ENCODE measurements at places on chromosomes 12 and 14.
A peak's percentile ranks its signal among the peaks of the same experiment; 100 is the strongest.

DNA sequence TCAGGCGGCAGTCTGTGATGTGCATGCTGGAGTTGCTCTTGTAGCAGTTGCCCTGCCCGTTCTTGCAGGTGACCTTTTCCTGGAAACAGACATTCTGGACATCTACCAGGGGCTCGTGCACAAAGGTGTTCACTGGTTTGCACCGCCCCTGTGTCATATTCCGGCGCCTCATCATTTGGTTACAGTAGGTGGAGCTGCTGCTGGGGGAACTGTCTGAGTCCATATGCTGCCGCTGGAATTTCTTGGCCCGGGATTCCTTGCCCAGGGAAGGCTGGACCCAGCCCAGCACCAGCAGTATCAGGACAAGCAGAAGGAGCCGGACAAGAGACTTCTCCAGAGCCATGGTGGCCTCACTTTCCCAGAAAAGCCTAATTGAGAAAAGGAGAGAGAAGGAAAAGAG lies 918 bp downstream of the RNASE1 start:
- DNase-seq, result no peak

DNA sequence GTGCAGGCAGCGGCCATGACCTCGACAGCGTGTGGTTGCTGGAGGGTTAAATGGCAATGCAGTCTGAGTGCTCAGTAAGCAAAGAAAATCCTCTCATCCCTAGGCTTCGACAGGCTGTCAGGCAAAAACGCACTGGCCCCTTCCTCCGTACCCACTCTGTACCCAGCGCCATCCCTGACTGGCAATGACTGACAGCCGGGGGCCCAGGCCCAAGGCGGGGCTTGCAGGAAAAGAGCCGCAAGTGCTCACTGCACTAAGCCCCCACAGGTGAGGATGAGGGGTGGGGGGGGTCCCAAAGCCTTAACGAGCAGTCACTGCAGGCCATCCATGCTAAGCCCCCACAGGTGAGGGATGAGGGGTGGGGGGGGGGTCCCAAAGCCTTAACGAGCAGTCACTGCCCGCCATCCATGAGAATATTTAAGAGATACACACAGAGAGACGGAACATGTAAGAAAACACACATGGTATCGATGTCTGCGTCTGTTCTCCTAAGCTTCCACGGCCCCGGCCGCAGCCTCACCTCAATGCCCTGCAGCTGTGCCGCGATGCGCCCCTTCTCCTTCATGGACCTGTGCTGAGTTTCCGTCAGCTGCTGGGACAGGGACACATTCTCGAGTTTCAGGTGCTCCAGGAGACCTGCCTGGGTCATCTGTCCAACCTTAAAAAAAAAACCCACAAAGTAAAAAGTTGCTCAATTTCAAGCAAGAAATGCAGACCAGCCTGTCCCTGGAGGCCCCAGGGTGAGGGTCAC lies 30.7 kb downstream of the GOLGA3 start:
- DNase-seq, result no peak

DNA sequence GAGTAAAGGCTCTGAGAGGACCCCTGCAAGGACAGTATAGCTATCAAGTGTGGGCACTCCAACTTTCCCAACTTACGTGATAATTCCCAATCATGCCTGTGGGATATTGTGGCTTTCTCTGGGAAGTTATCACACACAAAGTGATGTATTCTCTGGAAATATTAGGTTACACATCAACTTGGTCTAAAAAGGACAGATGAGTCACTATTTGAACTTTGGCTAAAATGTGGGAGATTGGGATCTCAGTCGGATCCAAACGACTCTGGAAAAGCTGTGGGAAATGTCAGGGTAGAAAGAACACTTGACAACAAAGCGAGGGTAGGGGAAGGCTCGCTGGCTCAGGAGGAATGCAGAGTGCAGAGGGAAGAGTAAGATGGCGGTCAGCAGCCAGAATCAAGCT lies 1048.9 kb downstream of the BCL11B start:
- no peak for DNase-seq

GRCh38 chr14:64502456-64502855 lies 1.2 kb downstream of the ZBTB25 start:
- DNase-seq, result no peak

- DNase-seq, result no peak
Measured at GRCh38 chr12:49933796-49934195, 16.7 kb upstream of the AQP2 start.

GRCh38 chr12:108214486-108214885 lies 85.4 kb downstream of the WSCD2 start:
- peak; percentile 38 for DNase-seq

- no peak for DNase-seq
Measured at GRCh38 chr12:22481547-22482104, 62.7 kb downstream of the C2CD5 start.

DNA sequence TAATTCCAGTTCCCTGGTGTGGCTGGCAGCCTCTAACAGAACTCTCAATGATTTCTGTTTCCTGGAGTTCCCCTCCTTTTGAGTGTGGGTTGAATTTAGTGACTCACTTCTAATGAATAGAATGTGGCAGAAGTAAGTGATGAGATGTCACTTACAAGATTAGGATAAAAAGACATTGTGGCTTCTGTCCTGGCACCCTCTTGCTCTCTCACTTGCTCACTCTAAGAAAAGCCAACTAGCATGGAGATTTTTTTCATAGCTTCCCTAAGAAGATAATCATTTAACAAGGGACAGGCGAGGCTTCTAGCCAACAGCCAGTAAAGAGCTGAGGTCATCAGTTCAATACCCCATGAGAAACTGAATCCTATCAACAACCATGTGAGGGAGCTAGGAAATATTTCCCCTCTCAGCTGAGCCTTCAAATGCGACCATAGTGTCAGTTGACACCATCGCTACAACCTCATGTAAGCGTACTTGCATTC lies 156.7 kb downstream of the TMTC3 start:
- DNase-seq, result no peak
